ENCODE measurements at places on chromosomes 1 and 21.

GRCh38 chr1:62406576-62406975, 30.3 kb upstream of the USP1 start:
- no peak for DNase-seq

GRCh38 chr1:22275626-22276395, 132.9 kb upstream of the WNT4 start:
- no peak for DNase-seq

DNA sequence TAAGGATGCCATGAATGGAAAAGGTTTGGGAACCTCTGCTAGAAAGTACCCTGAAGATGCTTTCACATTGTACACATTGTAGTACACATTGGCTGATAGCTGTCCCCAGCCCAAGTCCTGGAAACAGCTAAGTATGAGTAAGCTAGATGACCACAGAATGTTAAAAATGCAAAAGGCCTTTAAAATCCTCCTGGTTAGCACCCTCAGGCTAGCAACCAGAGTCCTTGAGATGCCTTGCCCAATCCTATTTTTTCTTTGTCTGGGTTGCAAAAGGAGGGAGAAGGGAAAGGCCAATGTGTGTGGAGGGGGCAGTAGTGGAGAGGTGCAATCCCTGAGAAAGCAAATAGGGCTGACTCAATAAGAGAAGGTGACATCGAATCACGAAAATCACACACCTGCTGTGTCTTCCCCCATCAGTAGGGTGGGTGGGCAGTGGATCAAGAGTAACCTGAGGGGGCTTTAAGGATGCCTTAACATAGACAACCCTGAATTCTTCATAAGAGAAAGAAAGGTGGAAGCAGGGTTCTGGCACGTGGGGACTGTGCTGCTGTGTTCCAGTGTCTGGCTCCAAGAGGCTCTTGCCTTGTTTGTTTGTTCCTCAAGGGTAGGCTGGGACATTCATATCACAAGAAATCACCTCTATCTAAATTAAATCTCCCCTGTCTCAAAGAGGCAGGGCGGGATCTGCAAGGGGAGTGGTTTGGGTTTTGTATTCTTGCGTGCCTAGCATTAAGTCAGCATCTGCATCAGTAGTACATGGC, 266.2 kb upstream of the PLXNA2 start:
- no peak for DNase-seq

DNA sequence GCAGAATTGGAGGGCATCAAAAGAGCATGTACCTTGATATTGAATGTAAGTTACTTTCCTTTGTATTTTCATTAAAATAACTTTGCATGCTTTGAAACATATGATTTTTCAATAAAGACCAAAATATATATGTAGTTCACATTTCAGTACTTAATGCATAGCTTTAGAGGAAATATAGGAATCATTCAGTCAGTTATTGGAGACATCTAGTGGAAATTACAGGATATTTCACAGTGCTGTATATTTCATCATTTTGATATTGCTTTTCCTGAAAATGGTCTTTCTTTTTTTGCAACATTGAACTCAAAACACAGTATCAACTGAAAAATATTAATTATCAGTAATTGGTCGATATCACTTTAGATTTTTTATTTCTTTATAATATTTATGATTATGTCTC, 375.8 kb downstream of the NCAM2 start:
- no peak for DNase-seq

DNA sequence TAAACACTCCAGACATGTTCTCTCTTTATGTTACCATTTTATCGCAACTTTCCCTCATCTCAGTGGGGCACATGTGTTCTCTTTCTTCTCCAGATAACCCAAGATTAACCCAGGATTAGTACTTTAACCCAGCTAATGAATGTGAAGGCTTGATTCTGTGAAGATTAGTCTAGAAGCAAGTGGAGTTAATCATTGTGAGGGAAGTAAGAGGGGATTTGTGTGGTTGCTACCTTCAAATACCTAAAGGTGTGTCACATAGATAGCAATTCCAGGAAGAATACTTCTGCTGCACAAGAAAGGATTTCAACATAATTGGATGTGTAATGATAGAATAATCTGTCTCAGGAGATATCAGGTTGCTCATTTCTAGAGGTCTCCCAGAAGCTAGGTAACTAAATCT, 327.1 kb downstream of the PBX1 start:
- no peak for DNase-seq

- no peak for DNase-seq
Measured at GRCh38 chr1:63662056-63662836, 69.0 kb downstream of the PGM1 start.

DNA sequence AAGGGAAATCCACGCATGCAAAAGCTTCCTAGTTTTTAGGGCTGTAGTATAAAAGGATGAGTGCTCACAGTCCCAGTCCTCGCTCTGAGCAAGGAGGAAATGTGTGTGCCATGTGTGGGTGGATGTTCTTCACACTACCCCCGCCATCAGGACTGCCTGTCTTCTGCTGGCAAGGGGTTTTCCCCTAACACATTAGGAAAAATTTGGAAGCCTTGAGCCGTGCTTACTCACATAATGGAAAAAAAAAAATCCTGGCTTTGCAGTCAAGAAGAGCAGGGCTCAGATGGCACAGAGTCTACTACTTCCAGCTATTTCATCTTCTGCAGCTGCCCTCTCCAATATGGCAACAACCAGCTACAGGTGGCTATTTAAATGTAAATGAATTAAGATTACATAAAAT, 363.1 kb downstream of the PLPP3 start:
- DNase-seq, result no peak

DNA sequence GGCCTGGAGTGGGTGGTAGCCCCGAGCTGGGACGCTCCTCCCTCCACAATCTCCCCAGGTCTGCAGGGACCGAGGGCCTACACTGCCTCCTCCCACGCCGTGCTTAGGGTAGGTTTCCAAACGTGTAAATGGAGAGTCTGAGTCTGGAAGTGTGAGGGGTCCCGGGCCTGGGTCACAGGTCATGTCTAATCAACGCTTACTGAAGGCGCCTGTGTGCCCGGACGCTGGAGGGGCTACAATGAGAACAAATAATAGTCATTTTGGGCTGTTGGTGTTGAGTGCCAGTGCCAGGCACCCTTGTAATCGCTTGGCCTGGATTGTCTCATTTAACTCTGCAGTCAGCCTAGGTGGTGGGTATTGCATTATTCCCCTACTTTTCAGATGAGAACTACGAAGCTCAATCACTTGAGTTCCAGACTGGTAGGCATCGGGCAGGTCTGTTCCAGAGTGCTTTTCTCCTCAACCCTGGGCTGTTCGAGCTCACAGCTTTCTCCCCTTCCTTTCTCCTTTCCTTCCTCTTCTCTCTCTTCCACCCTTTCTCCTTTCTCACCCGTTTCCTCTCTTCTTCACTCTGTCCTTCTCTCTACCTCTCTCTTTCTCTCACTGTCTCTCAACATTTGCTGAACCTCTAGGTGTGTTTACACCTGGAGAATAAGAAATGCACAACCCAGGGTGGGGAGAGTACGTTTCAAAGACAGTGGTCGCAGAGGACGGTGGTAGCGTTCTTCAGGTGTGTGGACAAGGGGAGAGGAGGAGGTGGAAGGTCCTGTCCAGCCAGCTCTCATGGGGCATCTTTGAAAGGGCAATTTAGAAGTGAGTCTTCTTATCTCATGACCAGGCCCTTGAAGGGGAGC, 883 bp downstream of the SLC66A1 start:
- no peak for DNase-seq

DNA sequence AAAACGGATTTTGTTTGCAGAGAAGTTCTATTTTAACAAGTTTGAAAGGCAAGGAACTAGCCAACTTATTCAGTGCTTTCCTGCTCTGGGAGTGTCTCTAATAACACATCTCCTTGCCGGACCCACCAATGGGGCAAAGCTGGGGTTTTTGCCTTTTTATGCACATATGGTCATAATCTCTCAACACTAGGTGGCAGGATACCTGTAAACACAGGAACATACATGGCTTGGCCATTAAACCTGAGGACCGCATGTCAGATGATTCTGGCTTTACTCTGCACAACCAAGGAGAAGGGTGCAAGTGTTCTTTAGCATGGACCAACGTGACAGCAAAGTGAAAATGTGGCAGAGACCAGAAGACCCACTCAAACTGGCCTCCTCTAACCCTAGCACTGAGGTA, 4.9 kb downstream of the TMEM9 start:
- DNase-seq, result no peak
